Caki2 (cell line): ENCODE measurements at places on chromosomes 5 and 9. TPM values are rescaled to one million over a fixed set of nuclear protein-coding genes. Genes with fewer than 3 reads are reported as not detected.

SOHLH1 gene
- not detected in 2 replicates for total RNA-seq

GRCh38 chr5:154101184-154101583, 62.4 kb downstream of the MFAP3 start:
- no peak for DNase-seq

DNA sequence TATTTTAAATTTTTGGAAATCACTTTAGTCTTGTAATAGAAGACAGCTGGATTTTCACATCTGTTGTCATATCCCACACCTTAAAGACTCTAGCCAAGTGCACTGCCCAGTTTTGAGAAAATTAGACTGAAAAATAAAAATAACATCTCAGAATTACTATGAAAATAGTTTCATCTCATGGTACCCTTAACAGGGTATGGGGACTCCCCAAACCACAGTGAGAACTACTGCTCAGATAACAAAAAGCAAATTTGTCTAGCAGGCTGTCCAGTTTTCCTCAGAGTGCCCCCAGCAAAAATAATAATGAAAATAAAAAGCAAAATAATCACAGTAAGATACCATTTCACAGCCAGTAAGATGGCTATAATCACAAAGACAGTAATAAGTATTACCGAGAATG, 6.5 kb downstream of the UBQLN1 start:
- no peak for DNase-seq

ZER1 gene
- total RNA-seq = 4.7 and 16.5 TPM in 2 replicates

DNA sequence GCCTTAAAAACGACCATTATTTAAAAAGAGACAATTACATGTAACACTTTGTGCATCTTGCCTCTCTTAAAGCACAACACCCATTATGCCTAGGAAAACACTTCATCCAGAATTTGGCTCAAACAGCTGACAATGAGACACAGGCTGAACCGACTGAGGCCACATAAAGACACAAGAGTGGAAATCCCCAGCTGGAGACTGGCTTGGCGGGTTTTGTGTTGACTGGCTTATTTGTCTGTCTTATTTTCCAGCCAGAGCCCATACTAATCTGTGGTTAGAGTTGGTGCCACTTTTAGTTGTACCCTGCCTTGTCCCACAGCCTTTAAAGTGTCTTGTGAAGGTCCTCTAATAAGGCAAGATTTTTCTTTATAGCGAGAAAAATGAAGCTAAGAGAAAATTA, 21.2 kb downstream of the TRIM14 start:
- DNase-seq = no peak

DNA sequence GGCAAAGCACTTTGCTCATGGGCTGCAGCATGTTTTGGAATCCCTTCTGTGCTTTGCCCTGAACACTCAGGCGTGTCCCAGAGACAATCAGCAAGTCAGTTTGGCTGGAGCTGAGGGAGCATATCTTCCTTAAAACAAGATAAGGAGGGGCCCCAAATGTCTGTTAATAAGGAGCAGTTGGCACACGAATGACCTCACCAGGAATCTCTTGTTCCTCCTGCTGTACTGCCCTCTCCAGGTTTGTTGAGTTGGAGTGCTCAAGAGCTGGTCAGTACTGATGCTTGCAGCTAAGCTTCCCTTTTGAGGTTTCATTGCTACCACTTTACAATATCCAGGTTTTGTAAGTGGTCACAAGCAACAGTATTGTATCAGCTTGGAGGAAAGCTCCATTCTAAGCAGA, 101.3 kb upstream of the EGFLAM start:
- DNase-seq = no peak

CORO2A gene
- 2.0 and 2.3 TPM in 2 replicates for total RNA-seq
